ENCODE measurements at places on chromosomes 13 and 19.
A peak's percentile ranks its signal among the peaks of the same experiment; 100 is the strongest.

DNA sequence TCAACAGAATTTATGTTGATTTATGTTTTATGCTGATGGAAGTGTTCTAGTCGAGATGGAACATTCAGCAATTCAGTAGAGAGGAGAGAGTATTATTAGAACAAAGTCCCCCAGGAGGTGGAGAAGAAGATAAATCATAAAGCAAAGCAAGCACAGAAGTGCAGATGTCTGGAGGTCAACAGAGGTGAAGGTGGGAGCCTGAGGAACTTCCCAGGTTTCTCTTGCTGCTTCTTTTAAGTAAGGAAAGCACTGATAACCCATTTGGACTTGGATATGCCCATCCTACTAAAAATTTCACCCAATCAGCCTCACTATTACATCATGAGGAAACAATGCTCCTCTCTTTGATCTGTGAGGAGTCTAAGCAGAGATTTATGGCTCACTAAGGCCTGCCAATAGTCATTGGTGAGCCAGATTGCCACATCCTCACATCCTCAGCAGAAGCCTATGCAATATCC lies 98.8 kb downstream of the EPSTI1 start:
- peak; percentile 89 for DNase-seq

- DNase-seq = no peak
These were observed 17.5 kb upstream of the SHC2 start for GRCh38 chr19:478236-478903.

DNA sequence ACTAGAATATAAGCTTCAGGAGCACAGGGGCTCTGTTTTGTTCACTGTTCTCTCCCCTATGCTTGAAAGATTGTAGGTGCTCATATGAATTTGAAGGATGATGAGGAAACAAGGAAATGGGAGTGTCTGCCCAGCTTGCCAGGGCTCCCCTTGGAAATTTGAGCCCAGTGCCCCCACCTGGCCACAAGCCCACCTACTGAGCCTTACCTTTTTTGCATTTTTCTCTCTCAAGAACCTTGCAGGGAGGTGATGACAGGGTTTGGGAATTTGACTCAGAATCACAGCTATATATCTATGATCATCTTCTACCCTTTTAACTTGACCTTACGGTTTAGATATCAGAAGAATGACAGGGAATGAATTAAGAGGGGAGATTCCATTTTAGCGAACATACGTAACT lies 33.8 kb downstream of the SERP2 start:
- DNase-seq = no peak

DNA sequence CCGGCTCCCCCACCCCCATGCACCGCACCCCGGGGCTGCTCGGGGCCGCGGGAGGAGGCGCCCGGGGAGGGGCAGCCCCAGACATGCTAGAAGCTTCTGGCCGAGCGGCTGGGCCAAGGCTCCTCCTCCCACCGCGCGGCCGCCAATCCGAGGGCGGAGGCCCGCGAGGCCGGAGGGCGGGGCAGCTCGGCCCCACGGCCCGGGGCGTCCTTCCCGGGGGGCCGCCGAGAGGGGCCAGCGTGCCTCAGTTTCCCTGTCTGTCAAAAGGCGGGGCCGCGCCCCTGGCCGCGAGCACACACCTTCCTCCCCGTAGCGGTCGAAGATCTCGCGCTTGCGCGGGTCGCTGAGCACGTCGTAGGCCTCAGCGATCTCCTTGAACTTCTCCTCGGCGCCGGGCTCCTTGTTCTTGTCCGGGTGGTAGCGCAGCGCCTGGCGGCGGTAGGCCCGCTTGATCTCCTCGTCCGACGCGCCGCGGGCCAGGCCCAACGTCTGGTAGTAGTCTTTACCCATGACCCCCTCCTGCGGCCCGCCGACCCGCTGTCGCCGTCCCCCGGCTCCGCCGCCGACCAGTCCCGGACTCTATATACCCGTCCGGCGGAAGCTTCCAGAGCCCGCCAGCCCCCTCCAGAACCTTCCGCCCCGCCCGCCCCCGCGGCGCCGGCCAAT lies at the start of gene DNAJB1:
DNAJB1 (minus strand) TSS at position 558 of the 666 bp plus-strand sequence; CDS start at position 510, 48 bp downstream.
- DNase-seq = peak; percentile 34

DNA sequence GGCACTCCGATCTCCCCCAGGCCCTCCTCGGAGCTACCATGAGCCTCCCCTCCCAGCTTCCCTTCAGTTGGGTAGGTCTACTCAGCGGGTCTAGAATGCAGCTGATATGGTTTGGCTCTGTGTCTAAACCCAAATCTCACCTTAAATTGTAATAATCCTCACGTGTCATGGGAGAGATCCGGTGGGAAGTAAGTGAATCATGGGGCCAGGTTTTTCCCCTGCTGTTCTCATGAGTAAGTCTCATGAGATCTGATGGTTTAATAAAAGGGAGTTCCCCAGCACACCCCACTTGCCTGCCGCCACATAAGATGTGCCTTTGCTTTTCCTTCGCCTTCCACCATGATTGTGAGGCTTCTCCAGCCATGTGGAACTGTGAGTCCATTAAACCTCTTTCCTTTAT lies 14.5 kb upstream of the DOCK9 start:
- DNase-seq = no peak

Measured in fibroblast of skin of left biceps (primary cell).